ENCODE measurements at places on chromosomes 16 and 17. TPM values are rescaled to one million over a fixed set of nuclear protein-coding genes. Genes with fewer than 3 reads are reported as not detected.

The CES3 gene
- total RNA-seq, result 10.3 TPM

The TMEM220 gene
- total RNA-seq, result 3.9 TPM

The KRT9 gene
- not detected for total RNA-seq

The SEZ6L2 gene
- total RNA-seq, result 0.72 TPM

The NPIPA7 gene
- total RNA-seq, result not detected

The EVPLL gene
- total RNA-seq, result not detected

The KDM6B gene
- total RNA-seq, result 1.9 TPM

The ALOX15B gene
- 0.15 TPM for total RNA-seq

The CACNG1 gene
- 120 TPM for total RNA-seq

The ITGA2B gene
- not detected for total RNA-seq

The ICAM2 gene
- total RNA-seq, result 82.4 TPM

The CCDC43 gene
- 54.3 TPM for total RNA-seq

The RAMP2 gene
- total RNA-seq, result 20.8 TPM

The LIMD2 gene
- 0.97 TPM for total RNA-seq

The GPR139 gene
- not detected for total RNA-seq

The CD300E gene
- 0.91 TPM for total RNA-seq

The TP53TG3F gene
- not detected for total RNA-seq

The SCN4A gene
- total RNA-seq, result 88.9 TPM

The KLHL36 gene
- total RNA-seq, result 33.9 TPM

The GRIN2C gene
- 1.2 TPM for total RNA-seq

The OTOA gene
- not detected for total RNA-seq

The NLRC5 gene
- total RNA-seq, result 5.5 TPM

The CYLD gene
- total RNA-seq, result 49.2 TPM

The FOXO3B gene
- 5.6 TPM for total RNA-seq

The HES7 gene
- not detected for total RNA-seq

The ST6GALNAC1 gene
- total RNA-seq, result 1.7 TPM

The PPY gene
- total RNA-seq, result not detected
